NB4 (cell line): ENCODE measurements at places on chromosomes 7 and 10.

GRCh38 chr10:7513455-7513854 lies 102.6 kb upstream of the SFMBT2 start:
- no peak for DNase-seq

DNA sequence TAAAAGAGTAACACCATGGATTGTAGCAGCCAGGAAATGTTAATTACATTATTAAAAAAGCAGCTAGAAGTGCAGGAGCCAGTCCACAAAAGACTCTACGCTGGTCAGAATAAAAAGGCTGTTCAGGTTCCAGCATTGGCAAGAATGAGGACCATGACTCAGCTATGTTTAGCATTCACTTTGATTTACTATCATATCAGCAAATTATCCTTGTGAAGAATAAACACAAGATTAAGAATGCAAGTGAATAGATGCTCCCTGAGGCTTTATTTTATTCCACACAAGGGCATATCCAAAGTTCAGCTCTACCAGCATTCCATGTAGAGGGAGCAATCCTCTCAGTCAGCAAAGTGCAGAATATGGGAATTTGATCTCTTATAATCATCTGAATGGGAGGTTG lies 13.6 kb downstream of the DGKB start:
- no peak for DNase-seq

GRCh38 chr10:9238041-9238440 lies 1183.6 kb downstream of the GATA3 start:
- no peak for DNase-seq

DNA sequence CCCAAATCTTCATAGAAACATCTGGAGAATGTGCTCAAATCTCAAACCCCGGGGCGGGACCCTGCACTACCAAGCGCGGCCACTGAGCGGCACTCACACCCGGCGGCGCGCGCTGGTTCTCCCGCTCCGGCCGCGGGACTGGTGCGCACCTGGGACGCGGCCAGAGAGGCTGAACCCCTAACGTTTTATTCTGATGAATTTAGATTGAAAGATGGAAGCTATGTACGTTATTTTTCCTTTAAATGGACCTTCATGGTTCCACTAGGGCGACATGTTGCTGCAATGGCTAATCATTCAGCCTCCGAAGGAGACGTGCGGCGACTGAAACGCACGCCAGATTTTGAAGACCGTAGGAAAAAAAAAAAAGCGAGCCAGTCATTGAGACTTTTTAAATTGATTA lies 107.0 kb upstream of the INSIG1 start:
- peak; percentile 57 for DNase-seq

- DNase-seq = no peak
Measured at GRCh38 chr10:77358656-77359055, 279.0 kb downstream of the KCNMA1 start.

GRCh38 chr7:78073609-78074382 lies 275.2 kb downstream of the PHTF2 start:
- DNase-seq = no peak

GRCh38 chr10:600234-600633 lies 89.2 kb downstream of the DIP2C start:
- no peak for DNase-seq

GRCh38 chr10:110827410-110827809 lies 44.3 kb upstream of the PDCD4 start:
- no peak for DNase-seq

DNA sequence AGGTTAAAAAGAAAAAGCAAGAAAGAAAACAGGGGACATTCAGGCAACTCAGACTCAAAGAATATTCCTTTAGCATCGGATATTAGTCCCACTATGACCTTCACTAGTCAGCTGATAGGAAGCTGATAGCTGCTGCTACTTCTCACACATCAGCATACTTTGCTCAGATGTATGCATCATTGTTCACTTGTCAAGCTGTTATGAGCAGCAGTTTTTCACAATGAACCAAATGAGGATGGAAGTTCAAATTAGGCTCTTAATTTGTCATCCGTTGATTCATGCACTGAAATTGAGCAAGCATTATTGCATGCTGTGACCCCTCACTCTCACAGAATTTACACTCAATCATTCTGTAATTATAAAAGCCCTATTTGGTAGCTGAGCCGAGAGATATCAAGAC lies 257.7 kb downstream of the SNX13 start:
- DNase-seq = no peak

DNA sequence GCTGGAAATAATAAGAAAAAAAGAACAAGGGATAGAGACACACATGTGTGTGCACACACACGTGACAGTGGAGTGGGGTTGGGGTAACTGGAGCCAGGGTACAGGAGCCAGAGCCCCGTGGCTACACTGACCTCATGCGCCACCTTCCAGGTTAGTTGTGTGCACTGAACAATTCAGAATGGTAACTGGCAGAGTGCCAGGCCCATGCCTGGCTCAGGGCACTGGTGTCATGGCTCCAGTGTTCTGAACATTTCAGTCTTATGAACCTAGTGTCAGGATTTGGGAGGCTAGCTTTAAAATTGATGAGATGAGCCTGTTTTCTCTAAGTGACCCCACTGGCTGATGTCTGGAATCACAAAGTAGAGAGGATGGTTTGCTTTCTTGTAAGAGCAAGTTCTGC lies 269.6 kb downstream of the SORCS3 start:
- no peak for DNase-seq

GRCh38 chr7:141701489-141702046 lies 398 bp downstream of the DENND11 start:
- DNase-seq = peak; percentile 84

- no peak for DNase-seq
Measured at GRCh38 chr7:31420948-31421347, 80.4 kb upstream of the NEUROD6 start.

DNA sequence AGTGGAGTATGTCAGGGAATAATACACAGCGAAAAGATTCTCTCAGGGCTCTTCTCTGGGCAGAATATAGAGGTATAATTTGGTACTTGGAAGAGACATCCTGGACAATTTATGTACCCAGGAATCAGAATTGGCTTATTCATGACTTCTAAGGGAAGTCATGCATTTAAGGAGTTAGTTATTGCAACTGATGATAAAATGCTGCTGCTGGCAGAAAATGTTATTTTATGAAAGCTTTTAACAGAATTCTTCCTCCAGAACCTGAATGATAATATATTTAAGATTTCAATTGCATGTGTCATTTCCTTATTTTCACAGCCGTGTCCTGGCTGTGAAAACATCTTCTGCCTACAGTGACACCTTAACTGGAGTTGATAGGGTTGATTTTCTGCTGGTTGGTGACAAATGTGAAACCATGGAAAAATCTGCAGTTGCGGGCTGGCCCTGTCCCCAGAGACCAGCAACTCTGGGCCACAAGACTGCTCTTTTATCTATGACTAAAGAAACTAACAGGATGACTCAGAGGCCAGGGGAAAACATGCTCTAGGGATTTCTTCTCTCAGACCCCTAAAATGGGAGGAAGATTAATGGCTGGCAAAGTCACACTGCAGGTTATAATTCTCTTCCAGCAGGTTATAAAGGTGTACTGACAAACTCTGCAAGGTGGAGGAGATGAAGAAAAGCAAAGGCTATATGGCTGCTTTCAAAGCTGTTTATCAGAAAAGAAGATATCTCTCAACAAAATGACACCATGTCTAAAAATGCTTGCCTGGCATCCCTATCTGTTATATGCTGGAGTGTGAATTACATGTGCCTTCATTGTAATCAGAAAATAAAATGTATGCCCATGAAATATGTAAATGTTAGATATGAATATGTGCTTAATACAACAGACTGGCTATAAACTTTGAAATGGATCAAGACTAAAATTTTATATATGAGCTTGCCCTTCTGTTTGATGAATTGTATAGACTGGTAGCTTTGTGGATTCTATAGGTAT lies 12.1 kb upstream of the TRUB1 start:
- peak; percentile 92 for DNase-seq

- DNase-seq = no peak
Measured at GRCh38 chr7:96181174-96181573, 140.7 kb downstream of the SLC25A13 start.

DNA sequence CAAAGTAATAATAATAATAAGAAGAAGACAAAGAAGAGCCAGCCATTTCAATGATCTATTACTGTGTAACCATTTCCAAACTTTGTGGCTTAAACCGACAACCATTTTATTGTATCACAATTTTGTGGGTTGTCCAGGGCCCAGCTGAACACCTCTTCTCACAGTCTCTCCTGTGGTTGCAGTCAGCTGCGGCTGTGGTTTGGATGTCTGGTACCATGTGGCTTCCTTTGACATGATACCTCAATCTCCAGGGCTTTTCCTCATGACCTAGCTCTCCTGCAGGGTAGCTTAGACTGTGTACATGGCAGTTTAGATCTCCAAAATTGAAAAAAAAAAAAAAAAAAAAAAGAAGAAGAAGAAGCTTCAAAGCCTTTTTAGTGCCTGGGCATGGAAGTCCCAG lies 72.6 kb upstream of the NFKB2 start:
- DNase-seq = peak; percentile 93

DNA sequence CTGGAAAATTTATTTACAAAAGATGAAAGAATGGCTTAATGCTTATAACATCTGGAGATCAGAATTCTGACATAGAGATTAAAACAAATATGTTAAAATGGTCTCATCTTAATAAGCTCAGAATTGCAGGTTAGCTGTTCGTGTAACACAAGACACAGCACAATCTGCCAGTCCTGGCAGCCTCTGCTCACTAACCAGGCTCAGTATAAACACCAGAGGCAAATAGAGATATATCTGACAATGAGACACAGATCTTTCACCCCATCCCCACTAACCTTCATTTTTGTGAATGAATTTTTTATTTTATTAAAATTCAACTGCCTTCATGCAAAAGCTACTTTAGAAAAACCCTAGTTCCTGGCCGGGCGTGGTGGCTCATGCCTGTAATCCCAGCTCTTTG lies 51.8 kb downstream of the RELN start:
- DNase-seq = no peak

DNA sequence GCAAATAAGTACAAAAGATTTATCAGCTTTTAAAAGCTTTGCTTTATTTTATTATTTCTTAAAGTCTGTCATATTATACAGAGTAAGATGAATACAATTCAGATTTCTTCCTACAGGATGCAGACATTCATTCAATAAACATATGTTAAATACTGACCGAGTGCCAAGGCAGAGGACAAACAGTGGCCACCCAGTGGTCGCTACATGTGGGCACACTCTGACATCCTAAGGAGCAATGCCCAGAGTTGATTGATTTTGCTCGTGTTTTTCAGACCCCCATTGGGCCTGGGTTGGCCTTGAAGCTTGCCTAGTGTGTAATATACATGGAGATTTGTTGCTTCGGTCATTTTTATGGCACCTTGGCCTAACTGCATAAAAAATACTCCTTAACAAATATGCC lies 201.2 kb downstream of the CCDC3 start:
- no peak for DNase-seq

- DNase-seq = no peak
Measured at GRCh38 chr7:101547916-101548661, 81.0 kb downstream of the MYL10 start.

DNA sequence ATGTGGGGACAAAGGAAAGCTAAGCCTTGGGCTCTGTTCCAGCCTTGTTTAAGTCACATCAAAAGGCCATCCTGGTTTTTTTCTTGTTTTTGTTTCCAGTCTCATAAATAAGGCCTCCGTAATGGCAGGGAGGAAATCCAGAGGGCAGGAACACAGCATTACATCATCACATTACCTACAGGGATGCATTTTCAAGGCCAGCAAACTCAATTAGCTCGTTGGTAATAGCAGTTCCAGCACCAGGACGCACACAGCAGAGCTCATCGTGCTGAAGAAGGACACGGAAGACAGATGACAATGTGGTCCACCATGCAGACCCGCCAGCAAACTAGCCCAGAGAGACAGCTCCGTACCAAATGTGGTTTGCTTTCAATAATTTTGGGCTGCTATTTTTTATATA lies 1209.2 kb downstream of the TYW1 start:
- no peak for DNase-seq

- DNase-seq = no peak
Measured at GRCh38 chr7:133750287-133750686, 376.9 kb upstream of the LRGUK start.

DNA sequence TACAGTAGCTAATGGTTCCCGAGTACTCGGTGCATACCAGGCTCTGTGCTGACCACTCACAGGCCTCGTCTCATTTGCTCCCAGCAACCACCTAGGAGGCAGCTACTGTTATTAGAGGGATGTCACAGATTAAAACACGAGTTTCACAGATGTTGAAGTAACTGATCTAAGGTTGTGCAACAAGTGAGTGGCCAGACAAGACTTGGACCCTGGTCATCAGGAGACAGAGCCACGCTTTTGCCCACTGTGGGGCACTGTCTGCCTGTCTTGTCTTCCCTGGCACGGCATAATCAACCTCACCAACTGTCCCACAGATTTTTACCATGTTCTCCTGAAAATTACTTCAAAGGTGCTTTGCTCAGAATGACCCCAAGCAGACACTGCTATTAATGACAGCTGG lies 111.6 kb upstream of the HABP2 start:
- DNase-seq = no peak

DNA sequence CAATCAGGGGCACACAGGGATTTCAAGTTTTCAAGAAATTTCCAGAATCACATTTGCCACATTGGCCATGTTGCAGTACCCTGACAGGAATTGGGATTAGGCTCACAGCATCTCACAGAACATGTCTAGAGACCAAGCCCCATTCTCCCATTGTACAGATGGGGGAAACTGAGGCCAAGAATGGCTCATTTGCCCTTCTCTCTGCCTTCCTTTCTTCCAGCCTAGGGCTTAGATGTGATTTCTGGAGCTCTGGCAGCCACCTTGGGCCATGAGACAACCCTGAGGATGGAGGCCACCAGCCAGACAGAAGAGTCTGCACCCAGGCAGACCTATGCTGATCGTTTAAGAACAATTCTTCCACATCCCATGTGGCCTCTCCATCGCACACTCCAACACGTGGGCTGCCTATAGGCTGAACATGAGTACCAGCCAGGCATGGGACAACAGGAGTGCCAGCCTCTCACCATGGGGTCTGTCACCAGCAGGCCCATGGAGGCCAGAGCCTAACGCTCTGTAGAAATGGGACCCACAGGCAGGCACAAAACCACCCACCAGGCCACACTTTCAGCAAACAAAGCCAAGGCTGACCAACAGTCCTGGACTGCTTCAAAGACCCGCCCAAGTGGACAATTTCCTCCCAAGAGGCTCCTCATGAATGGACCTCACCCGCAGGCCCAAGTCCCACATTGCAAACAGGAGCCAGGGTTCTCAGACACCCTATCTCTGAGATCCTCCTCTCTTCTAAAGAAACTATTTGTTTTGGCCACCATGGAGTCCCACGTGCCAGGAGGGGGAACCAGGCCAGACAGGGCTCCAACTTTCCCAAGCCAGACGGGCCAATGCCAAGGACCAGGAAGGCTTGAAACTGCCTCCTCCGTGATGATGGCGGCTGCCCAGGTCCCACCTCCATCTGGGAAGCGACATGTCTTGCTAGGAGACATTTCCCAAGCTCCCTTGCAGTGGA lies 20.7 kb downstream of the PDGFA start:
- no peak for DNase-seq

DNA sequence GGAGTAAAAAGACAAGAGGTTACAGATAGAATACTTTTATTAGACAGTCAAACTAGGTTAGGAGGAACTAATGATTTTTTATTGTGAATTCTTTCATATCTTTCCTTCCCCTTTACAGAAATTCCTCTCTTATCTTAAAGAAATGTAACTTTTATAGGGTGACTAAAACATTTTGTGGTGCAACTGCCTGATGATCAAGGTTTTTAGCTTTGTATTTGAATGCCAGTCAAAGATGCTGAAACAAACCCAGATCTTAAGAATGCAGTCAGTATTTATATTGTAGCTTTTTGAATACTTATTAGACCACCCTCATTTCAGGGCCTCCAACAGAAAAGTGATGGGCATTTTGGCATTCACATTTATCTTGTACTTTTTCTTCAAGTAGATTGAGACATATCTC lies 27.4 kb downstream of the TAX1BP1 start:
- peak; percentile 52 for DNase-seq

GRCh38 chr10:52853704-52854103 lies 81.1 kb upstream of the MBL2 start:
- DNase-seq = no peak
